Uterus (tissue), 4 donors: ENCODE measurements at places on chromosomes 3 and 15.

DNA sequence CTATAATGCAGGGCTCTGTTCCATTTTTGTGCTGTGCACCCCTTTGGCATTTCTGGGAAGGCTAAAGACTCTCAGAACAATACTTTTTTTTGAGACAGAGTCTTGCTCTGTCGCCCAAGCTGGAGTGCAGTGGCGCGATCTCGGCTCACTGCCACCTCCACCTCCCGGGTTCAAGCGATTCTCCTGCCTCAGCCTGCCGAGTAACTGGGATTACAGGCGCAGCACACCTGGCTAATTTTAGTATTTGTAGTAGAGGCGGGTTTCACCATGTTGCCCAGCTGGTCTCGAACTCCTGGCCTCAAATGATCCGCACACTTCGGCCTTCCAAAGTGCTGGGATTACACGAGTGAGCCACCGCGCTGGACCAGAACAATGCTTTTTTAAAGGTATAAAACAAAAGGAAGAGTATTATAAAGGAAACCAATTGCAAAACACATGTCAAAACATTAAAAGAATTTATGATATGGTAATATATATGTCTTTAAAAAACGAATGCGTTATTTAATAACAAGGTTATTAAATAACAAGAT, 999 bp downstream of the SQOR start:
- DNase-seq, result no peak

GRCh38 chr3:105528955-105529354, 162.2 kb downstream of the ALCAM start:
- no peak for DNase-seq

- no peak for DNase-seq
Measured at GRCh38 chr3:126923423-126923822, 59.5 kb upstream of the PLXNA1 start.

DNA sequence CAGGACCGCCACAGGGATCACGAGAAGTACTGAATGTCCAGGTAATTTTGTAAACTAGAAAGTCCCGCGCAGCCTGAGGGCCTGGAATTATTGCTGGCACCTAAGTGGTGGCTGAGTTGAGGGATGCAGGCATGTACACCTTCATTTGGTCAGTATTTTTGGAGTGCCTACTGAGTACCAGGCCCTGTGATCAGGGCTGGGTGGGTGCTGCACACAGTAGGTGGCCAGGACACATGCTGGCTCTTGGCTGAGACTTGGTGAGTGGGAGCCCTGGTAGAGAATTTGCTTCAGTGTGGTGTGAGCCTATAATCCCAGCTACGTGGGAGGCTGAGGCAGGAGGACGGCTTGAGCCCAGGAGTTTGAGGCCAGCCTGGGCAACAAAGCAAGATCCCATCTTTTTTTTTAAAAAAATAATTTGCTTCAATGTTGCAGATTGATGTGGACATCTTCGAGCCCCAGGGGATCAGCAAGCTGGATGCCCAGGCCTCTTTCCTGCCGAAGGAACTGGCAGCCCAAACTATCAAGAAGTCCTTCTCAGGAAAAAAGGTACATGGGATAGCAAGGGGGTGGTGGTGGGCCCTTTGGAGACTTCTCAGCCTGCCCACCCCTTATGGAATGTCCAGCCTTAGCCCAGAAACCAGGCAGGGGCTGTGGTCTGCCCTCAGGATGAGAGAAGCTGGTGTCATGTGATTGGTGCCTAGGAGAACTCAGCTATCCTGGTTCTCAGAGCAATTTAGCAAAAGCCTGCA, 2.6 kb downstream of the ITIH1 start:
- no peak for DNase-seq

GRCh38 chr3:29677421-29677820, 396.6 kb downstream of the RBMS3 start:
- no peak for DNase-seq

- no peak for DNase-seq
Measured at GRCh38 chr3:4565809-4566501, 72.8 kb downstream of the ITPR1 start.
